ENCODE measurements at places on chromosomes 5 and 9.

DNA sequence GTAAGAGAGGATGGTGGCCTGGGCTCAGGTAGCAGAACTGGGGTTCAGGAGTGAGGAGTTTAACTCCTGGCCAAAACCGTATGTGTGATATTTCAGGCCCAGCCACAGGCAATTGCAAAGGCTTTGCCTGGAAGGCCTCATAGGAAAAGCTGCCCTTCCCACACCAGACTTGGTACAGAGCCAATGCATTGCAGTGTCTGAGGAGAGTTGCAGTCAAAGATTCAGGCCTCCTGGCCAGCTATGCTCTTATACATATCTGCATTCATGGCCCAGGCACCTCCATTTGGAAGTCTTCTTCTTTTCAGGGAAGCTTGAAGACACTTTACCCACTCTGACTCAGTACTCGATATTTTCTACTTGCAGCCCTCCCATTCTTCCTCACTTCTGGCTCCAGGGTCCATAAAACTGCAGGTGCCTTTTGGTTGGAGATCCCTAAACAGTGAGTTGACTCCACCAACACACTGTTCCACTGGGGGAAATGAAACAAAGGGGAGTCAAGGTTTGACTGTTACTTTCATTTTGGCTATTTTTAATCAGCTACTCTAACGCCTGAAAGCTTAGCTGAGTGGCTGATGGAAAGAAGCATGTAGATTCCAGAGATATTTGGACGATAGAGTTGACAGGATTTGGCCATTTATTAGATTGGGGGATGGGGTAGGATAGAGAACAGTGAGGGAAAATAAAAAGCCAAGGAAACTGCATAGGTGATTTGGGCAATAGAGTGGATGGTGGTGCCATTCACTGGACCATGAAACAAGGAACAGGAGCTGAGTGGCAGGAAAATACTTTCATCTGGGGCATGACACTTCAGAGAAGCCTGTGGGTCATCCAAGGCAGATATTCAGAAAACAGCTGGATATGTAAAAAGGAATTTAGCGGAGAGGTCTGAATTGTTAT is 30.6 kb upstream of the IL33 start:
- no peak for DNase-seq

GRCh38 chr5:158877124-158877581 is 222.6 kb downstream of the EBF1 start:
- DNase-seq: no peak

GRCh38 chr5:170748951-170749471 is 34.5 kb upstream of the GABRP start:
- DNase-seq: no peak

GRCh38 chr5:14227513-14227912 is 84.4 kb downstream of the TRIO start:
- no peak for DNase-seq

- no peak for DNase-seq
Measured at GRCh38 chr9:72538921-72539702, 17.7 kb downstream of the TMC1 start.

- DNase-seq: no peak
Measured at GRCh38 chr5:110354915-110355644, 371.4 kb downstream of the TMEM232 start.

GRCh38 chr9:105662184-105663104 is at the start of gene TAL2:
Gene TAL2 (plus strand): TSS chr9:105662457. CDS start chr9:105662497, 40 bp downstream.
- DNase-seq: no peak

DNA sequence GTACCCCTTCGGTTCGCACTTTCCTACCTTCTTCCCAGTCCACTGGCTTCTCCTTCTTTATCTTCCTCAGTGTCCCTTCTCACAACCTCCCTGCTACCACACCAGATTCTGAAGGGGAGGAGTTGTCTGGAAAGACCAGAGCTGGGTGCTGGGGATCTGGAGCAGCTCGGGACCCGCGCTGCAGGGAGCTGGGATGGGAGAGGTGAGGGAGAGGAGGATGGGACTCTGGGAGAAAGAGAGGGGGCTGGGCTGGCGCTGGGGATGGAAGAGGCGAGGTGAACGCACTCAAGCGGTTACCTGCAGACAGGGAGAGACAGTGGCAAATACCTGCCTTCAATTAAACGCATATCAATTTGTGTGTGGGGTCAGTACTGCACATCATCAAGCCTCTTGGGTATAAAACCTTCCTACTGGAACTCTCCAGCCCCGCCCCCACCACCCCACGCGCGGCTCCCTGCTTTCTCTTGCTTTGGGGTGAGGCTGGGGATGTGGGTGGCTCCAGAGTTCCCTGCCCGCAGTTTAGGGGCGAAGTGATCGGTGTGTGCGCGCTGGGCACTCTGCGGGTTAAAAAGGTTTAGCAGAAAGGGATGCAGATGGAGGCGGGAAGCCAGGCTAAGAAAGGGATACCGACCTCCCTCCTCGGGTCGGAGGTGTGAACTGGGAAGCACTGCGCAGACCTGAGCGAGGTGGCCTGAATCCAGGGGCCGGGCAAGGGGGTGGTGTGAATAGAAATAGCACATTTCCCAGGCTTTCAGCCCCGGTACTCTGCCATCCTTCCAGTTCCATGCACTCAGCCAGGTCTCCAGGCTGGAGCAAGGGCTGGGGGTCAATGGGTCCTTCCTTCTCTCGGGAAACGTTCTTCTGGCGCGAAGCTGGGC is 977 bp upstream of the PAM start:
- DNase-seq: no peak

DNA sequence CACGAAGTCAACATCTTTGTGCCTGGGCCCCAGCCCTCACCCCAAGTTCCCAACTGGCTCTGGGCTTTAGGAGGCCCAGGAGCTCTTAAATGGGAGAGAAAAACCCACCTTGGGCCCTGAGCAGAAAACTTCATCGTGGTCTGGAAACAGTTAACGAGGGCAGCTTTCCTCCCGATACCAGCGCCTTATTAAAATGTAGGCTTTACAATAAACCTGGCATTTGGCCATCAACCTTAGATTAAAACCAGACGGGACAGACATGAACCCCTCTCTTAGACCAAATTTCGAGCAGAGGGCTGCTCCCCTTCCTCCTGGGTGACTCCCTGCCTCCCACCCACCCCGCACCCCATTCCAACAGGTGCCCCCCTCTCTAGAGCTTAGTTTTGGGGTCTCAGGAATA is 39.4 kb downstream of the PRRX2 start:
- no peak for DNase-seq

DNA sequence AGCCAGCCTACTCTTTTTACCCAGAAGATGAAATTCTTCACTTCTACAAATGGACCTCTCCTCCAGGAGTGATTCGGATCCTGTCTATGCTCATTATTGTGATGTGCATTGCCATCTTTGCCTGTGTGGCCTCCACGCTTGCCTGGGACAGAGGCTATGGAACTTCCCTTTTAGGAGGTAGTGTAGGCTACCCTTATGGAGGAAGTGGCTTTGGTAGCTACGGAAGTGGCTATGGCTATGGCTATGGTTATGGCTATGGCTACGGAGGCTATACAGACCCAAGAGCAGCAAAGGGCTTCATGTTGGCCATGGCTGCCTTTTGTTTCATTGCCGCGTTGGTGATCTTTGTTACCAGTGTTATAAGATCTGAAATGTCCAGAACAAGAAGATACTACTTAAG is 16.6 kb downstream of the OCLN start:
- DNase-seq: no peak

DNA sequence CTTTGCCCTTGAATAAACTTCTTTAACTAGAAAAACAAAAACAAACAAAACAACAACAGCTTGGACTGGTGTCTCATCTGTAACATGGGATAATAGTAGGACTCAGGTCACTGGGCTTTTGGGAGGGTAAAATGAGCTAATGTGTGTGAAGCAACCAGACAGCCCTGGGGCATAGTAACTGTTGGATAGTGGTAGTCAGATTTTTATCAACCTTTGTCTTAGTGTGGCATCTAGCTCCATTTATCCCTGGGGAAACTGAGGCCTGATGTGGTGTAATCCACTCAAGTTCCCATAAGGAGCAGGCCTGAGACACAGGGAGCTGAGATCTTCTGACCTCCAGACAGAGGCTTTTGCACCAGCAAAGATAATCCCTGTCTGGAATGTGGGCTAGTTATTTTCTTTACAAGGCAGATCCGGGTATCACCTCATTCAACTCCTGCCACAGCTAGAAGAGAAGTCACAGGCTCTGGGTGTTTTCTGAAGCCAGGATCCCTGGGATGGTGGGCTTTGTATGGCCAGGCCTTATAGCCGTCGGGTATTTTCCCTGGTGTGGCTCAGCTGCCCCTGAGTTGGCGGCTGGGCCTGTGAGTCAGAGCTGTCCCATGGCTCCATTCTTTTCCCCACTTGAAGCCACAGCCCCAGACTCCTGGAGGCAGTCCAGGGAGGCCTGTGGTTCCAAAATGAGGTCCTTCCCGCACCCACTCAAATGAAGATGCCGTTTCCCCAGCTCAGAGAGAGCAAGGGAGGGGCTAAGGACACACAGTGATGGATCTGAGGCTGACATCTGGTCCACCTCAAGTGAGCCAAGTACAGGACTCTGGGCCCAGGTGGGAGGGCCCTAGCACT is 26.1 kb upstream of the CSF1R start:
- no peak for DNase-seq

DNA sequence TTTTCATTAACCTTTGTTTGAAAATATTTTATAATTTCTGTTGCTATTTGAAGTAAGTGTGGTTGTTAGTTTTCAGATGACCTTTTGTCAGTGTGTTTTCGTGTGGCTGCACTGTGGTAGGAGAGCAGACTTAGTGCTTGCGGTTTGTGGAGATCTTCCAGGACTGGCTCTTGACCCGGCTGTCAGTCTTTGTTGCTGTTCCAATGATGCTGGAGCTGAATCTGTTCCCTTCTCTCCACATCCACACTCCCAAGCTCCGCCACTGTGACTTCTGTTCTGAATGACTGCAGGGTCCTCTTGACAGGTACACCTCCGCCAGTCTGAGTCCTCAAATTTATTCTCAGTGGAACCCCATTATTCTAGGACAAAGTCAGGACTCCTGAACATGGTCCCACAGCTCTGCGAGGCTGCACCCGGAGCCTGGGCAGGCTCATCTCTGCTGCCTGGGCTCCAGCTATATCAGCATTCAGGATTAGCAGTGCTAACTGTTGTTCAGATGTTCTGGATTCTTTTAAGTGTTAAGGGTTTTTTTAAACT is 126.0 kb downstream of the WNK2 start:
- no peak for DNase-seq

- no peak for DNase-seq
Measured at GRCh38 chr5:179234563-179235135, 110.6 kb downstream of the ADAMTS2 start.

DNA sequence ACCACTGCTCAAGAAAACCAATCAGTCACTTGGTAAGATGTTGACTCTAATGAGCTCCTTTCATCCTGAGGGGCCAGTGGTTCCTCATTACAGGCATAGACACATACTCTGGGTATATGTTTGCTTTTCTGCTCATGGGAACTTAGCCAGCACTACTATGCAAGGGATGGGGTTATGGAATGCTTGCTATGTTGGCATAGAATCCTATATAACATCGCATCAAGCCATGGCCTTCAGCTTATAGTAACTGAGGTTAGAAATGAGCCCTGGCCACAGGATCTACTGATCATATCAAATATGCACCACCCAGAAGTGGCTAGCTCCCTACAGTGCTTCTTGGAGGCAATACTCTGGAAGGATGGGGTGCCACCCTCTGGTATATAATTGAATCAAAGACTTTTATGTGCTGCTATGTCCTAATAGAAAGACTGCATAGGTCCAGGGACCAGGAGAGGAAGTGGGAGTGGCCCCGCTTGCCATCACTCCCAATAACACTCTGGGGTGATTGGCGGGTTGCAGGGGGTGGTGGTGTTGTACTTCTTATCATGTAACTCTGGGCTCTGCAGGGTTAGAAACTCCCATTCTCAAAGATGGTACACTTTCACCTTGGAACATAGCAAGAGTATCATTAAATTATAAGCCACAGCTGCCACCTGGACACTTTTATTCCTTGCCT is 70.3 kb downstream of the ZNF366 start:
- DNase-seq: no peak

DNA sequence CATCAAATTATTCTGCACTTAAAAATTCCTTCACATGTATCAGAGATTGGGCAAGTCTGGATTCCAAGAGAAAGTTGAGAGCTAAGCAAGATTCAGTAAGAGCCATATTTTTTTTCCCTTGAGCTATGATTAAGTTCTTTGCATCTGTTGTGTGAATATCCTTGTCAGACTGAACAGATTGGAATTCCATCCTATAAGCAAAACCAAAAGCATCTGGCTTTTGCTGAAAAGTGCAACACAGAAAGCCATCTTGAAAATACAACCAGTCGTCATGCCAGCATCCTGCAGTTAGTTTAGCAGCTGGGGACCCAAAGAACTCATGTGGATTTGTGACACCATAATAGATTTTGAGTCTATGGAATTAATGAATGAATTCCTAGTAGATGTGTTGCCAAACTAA is 316.9 kb downstream of the MTRR start:
- DNase-seq: no peak

DNA sequence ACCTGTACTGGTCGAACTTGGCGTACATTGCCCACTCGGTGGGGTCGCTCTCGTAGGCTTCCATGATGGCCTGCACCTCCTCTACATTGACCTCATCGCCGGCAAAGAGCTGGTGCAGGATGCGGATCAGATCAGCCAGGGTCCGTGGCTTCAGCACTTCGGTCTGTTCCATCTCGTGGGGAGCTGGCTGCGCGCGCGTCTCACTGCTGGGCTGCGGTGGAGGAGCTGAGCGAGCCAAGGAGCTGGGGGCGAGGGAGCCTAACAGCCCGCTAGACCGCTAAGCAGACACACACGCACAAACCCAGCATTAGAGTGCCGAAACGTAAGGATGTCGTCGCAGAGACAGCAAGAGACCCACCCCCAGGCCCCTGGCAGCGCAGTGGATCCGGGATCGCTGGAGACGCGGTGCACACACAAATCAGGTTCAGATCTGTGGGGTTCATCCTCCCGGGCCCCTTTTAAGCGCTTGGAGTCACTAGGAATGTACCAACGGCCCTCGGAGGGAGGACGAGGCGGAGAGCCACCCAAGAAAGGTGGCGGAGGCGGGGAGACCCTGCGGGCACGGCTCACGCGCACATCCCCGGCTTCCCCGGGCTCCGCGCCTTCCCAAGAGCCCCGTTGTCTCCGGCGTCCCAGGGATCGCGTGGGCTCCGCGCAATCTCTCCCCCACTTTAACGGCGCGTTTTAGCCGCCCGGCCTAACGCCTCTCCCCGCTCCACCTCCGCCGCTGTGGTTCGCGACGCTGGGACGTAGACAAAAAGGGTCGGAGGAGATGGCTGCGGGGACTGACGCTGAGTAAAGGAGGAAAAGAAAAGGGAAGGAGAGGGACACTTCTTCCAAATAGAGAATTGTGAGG is at the start of gene CDO1:
Gene CDO1, minus strand, starts transcription at position 434 of the 856 bp plus-strand sequence. Its CDS starts 262 bp downstream, at position 172.
- DNase-seq: no peak

GRCh38 chr5:27325513-27325912 is 287.1 kb upstream of the CDH9 start:
- DNase-seq: no peak

- DNase-seq: no peak
Measured at GRCh38 chr5:33894566-33894965, 2.8 kb upstream of the ADAMTS12 start.

DNA sequence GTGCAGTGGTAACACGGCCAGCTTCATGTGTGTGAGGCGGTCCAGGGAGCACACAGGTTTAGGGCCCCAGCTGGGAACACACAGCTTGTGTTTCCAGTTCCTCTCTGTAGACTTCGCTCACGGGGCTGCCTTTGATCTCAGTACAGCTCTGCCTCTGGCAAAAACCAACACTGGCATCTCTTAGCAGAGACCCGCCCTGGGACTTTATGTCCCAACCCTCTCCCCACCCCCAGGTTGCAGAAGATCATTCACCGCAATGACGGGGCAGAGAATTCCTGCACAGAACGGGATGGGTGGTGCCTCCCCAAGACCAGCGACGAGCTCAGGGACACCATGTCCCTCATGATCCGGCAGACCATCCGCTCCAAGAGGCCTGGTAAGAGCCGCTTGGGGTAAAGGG is 5.2 kb upstream of the CEL start:
- DNase-seq: no peak

GRCh38 chr9:105416840-105417239 is 31.0 kb upstream of the FSD1L start:
- DNase-seq: no peak
